ENCODE measurements at places on chromosomes 13 and 19.

GRCh38 chr13:111315347-111315995, 5.0 kb upstream of the TEX29 start:
- no peak for DNase-seq

GRCh38 chr19:3612330-3612729, 5.7 kb upstream of the TBXA2R start:
- no peak for DNase-seq

DNA sequence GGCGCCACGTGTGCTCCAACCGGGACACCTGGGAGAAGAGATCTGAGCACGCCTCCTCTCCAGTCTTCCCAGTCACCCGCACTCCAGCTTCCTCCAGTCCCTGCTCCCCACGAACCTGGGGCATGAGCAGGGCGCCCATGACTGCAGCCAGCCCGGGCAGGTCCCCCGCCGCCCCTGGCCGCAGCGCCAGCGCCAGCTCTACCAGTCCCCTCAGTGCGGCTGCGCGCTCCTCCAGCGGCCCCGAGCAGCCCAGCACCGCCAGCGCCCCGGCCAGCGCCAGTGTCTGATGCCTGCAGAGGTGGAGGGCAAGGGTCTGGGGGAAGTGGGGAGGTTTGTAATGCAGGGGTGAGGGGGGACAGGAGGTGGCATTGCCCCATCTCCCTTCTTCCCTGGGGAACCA, 13.1 kb downstream of the SH2D3A start:
- no peak for DNase-seq

DNA sequence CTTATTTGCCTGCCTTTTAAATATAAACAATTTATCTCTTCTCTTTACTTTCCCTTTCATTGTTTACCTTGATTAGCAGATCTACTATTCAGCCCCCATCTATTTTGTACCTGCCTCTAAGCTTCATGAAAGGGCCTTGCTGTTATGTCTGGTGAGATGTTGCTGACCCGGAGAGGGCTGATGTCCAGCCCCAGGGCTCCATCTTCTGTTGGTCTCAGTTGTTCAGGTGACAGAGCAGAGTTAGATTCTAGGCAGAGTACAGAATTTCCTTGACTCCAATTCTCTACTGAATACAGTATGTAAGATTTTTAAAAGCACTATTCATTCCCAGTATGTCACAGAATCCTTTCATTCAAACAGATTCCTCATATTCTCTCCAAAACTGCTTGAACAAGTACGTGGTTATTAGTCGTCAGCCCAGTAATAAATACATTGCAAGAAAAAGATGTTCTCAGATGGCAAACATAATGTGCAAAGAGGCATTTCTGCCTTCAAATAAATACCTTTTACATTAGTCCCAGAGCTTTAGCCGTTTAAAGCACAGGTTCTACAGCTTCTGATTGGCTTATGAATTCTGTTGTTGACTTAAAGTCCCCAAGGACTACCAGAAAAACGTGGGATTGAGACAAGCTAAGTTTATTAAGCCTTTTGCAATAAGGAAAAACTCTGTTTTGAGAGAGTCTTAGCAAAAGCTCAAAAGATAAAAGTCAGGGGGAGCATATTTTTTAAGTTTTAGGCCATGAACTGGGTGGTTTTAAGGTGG, 159.1 kb downstream of the GPC5 start:
- no peak for DNase-seq

DNA sequence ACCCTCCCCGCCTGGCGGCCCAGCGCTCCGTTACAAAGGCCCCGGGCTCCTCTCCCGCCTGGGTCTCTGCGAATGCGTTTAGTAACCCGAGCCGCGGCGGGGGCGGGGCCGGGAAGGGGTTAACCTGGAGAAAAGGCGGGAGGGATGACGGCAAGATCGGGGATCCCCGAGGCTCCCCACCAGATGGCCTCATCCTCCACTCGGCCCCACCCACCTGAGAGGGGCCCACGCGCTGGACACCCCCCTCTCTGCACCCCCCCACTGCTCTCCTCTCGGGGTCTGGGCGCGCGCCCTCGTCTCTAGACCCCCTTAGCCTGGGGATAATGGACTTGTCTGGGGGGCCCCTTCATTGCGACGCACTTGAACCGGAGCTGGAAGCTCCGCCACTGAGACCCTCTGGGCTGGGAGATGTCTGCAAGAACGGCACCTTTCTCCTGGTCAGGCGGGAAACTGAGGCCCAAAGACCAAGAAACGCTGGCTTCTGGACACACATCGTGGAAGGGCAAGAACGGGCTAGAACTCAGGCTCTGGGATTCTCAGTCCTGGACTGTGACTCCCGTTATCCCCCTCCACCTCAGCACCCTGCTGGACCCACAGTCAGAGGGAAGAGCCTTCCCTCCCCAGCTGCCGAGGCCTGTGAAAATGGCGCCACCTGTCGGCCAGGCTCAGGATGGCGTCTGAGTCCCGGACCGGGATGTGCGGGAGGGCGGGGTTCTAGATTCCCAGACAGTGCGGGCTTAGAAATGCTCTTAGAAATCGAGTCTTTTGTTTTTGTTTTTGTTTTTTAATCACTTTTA, 2.9 kb upstream of the LTBP4 start:
- peak; percentile 96 for DNase-seq

- peak; percentile 98 for DNase-seq
These were observed at the start of gene MRPL34 for GRCh38 chr19:17305517-17306284. TSS of gene MRPL34 (plus strand) at chr19:17305872. CDS start at chr19:17305893, 21 bp downstream.

DNA sequence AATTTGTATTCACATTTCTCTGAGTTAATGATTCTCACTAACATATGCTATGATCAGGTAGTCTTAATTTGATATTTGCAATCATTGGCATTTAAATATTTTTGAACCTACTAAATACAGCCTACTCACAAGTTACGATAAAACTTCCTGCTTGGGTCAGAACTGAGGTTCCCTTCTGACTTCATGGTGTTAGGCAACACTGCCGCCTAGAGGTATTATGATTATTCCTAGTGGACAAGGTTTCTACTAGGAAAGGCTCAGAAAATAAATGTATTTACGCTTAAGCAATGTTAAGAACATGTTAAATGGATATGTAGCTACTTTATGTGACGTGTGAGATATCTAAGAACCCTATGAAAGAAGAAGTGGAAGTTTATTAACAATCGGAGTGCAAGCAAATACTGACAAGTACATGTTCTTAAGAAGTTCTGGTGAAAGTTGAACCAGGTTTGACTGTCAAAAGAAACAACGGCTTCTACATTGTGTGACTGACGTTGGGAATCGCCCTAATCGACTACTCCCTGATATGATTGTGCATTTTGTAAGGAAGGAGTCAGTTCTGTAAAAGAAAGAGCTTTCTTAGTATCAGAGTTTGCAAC, 1395.8 kb downstream of the SLITRK5 start:
- DNase-seq, result peak; percentile 72

GRCh38 chr19:4811328-4812131, 20.0 kb downstream of the TICAM1 start:
- peak; percentile 97 for DNase-seq

DNA sequence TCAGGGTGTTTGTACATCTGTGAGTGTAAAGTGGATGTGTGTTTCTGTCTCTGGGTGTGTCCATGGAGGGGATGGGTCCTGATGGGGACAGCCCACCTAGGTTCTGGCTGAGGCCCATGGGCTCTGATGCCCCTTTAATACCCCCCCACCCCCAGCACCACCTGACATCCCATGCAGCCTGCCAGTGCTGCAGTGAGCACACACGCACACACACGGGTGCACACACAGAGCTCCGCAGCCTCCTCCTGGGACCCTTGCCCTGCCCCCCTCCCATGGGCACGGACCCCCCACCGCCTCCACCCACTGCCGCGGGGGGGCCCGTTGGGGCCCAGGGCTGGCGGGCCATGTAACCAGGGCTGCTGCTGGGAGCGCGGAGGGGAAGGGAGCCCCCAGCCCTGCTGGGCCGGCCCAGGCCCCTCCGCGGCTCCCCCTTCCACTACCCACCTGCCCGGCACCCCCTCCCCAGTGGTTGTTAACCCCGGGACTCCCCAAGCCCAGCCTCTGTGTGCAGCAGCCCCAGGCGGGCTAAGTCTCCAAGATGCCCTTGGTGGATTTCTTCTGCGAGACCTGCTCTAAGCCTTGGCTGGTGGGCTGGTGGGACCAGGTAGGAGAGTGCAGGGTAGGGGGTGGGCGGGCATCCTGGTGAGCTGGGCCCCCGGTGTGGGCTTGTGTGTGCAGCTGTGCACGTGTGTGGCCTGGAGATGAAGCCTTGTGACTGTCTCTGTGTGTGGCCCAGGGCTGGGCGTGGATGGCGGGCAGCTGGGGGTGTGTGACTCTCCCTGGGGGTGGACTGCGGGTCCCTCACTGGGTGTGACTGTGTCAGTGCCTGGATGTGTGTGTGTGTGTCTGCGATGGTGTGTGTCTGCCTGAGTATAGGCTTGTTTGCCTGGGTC, 32.6 kb downstream of the PDE4A start:
- DNase-seq, result no peak

DNA sequence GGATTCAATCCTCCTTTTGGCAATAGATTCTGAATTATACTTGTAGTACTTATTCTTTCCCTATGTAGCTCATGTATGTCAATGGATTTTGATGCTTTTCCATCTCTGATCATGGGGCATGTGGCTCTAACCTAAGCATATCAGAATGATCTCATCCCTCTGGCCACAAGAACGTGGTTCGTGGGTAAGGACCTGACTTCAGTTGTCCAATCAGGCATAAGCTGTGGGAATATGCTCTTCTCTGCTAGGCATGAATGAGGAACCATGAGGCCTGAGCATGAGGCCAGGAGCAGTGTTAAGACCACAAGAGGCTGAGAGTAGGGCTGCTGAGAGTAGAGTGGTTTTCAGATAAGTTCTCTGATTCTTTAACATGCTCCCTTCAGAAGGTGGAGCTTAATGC, 292.4 kb upstream of the TSHZ3 start:
- DNase-seq, result no peak

- DNase-seq, result no peak
These were observed 8.7 kb downstream of the EML2 start for GRCh38 chr19:45630463-45630862.

GRCh38 chr13:106440866-106441265, 94.6 kb downstream of the EFNB2 start:
- no peak for DNase-seq

DNA sequence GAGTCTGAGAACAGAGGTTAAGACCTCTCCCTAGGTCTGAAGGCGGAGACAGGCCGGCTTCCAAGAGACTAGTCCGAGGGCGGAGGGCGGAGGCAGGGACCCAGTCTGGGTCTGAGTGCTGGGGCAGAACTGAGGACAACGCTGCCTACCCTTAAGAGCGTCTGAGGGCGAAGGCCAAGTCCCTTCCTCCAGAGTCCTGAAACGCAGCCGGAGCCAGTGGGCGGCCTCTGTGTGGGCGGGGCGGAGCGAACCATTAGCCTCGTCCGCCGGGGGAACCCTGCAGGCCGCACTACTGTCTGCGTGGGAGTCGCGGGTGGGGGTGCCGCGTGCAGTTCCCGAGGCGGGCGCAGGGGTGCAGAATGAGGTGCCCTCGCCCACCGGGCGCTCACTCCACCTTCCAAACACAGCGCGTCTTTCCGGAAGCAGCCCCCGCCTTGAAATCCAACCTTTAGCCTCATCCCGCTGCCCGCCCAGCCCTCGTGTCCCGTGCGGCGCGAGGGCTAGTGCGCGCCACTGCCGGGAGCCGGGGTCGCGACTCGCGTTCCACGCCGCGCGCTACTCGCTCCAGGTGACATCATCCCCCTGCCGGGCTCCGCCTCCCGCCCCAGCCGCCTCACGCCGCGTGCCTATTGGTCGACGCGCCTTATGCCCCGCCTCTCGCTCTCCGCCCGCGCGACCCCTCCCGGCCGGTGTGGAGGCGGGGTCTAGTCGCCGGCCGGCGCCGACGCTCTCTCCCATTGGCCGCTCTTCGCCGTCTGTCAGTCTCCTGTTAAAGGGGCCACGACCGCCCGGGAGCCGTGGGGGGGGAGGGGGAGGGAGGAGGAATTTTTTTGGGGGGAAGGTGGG, at the start of gene C19orf73:
Gene C19orf73 (minus strand): TSS at position 579 of the 846 bp plus-strand sequence. CDS start 121 bp downstream, at position 458.
- peak; percentile 99 for DNase-seq

GRCh38 chr19:55014714-55015113, 23.4 kb downstream of the GP6 start:
- peak; percentile 65 for DNase-seq

DNA sequence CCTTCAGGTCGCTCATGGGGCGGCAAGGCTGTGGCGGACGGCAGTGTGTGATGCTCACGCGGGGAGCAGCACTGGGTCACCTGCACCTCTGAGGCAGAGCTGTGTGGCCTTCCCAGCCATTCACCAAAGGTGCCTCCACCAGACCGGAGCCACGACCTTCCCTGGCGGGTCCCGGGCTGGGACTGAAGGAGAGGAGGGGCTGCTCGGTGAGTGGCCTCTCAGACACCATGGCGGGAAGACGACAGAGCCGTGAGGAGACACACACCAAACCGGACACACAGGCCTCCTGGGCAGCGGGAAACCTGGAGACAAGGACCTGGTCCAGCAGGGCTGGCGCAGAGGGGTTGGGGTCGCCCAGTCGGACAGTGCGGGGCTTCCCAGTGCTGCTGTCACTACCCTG, 7.5 kb downstream of the MCF2L start:
- DNase-seq, result no peak

GRCh38 chr19:45250216-45250831, 747 bp upstream of the MARK4 start:
- DNase-seq, result peak; percentile 60

GRCh38 chr13:29855784-29856183, 5.4 kb upstream of the UBL3 start:
- peak; percentile 54 for DNase-seq

DNA sequence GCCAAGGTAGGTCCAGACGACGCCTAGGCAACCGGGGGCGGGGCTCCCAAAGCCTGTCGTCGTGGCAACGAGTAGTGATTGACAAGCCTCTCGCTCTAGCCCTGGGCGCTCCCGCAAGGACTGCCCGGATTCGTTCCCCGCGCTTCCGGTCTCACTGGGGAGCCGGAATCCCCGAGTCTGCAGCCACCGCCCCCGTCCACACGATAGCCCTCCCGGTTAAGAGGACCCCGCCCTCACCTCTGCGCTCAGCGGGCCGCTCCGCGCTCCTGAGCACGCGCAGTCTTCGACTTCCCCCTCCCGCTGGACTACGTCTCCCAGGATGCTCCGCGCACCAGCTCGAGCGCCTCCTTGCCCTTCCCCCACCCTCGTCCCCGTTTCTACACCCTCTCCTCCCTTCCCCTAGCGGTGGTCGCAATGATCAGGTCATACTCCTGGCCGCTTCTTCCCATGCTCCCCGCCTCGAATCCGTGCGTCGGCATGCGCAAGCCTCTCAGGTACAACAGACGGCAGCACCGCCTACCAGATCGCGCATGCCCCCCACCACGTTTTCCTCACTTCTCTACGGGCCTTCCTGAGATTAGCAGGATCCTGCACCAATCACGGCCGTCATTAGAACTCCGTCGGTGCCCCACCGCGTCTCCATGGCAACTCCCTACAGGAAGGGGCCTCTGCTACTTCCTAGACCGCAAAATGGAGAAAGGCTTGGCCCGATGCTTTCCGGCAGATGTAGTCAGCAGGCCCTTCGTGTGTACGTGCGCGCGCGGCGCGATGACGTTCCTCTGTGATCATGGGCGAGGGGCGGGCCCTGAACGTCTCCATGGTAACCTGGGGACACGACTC, at the start of gene MZF1:
Gene MZF1 (minus strand): TSS at position 518 of the 840 bp plus-strand sequence. CDS start 1,946 bp downstream, outside the sequence.
- peak; percentile 100 for DNase-seq

GRCh38 chr13:28041501-28041900, 53.0 kb upstream of the URAD start:
- DNase-seq, result no peak

DNA sequence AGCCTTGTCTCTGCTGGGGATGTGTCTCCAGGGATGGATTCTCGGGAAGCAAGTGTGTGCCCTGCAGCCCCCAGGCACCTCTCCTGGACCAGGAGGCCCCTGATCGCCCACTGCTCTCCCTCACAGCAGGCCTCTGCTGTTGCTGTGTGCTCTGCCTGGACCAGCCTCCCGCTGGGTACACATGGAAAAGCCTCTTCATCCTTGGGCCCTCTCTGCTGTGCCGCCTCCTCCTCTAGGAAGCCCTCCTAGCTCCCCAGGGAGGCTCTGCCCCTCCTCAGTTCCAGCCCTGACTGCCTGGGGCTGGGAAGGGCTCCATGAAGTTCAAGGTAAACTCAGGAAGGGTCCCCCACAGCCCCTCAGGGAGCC, 12.0 kb downstream of the NDUFA11 start:
- DNase-seq, result no peak

Measured in activated CD4-positive, alpha-beta T cell treated with anti-CD3 and anti-CD28 coated beads, Interleukin-2, amount 10 ng/mL, durations not matched to agents 24 days and 14 days (primary cell).